ENCODE measurements at places on chromosomes 1 and 21. TPM values are rescaled to one million over a fixed set of nuclear protein-coding genes. Genes with fewer than 3 reads are reported as not detected.

GRCh38 chr1:202807451-202807925, 733 bp downstream of the KDM5B start:
- no peak for DNase-seq

- DNase-seq: no peak
These were observed 57.9 kb downstream of the CENPF start for GRCh38 chr1:214660900-214661299.

DNA sequence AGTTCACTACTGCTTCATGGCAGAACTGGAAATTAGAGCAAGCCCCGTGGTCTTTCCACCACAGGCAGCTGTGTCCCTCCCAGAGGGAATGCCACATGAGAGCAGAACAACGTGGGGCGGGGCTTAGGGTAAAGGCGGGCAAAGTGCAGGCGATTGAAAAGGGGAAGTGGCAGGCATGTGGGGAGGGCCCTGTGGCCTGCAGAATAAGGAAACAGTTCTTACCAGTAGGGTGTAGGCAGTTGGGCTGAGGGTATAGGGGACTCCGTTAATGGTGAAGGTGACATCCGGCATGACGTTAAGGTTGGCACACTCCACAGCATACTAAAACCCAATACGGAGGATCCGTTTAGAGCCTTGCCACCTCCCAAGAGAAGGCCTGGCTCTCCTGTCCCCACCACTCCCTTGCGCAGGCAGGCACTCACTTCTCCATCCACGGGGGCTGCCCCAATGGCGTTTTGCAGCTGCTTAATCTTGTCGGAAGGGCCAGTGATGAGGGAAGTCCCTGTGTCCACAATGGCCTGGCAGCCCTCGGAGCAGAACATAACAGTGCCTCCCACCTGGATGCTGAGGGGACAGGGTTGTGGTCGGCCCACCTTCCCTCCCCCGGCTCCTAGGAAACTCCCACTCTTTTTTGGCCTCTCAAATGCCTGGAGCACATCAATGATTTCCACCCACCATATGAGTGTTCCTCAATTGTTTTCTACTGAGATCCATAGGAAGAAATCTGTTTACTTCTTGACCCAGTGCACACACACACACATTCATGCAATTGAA, 9.1 kb upstream of the RAB7B start:
- no peak for DNase-seq

Gene TOMM40L
- 13.4 TPM for total RNA-seq

Gene ACTN2
- 32.2 TPM for total RNA-seq

Gene OR2L5
- not detected for total RNA-seq
